Right ventricle myocardium superior (tissue), 1 donor: ENCODE measurements at places on chromosomes 5 and 9. TPM values are rescaled to one million over a fixed set of nuclear protein-coding genes. Genes with fewer than 3 reads are reported as not detected.

Gene PCDHB11
- total RNA-seq = 0.73 TPM

Gene FCN1
- 4.0 TPM for total RNA-seq

DNA sequence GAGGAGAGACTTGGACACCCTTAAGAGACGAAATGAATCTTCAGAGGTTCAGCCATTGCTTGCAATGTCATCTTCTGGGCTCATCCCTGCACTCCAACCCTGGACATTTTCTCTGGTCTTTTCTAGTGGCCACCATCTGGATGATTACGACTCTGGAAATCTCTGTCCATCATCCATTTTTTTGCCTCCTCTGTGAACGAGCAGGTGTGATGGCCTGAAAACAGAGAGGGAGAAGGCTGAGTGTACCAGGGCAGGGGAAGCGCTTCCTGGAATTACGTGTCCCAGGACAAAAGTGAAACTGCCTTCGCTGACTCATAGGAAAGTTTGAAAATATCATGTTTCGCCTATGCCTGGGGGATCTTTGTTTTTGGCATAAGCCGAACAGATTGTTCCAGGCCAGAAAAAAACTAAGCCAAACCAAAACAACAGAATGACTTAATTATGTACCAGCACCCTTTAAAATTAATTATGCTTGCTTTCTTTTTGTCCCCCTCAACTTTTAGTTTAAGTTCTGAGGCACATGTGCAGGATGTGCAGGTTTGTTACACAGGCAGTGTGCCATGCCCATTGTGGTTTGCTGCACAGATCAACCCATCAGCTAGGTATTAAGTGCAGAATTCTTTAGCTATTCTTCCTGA is 31.9 kb downstream of the ANKRD33B start:
- no peak for DNase-seq

DNA sequence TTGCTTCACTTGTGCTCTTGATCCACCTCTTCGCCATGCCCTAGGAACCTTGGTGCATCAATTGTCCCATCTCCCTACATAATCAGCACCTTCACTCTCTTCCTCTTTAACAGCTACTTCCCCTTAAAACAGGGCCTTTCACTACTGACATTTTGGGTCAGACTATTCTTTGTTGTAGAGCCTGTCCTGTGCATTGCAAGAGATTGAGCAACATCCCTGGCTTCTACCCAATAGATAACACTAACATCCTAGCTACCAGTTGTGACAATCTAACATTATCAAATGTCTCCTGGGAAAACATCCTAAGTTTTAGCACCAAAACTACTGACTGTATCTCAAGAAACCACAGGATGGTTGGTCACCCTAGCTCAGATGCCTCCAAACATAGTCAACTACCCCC is 854.3 kb upstream of the DMAC1 start:
- DNase-seq = no peak

DNA sequence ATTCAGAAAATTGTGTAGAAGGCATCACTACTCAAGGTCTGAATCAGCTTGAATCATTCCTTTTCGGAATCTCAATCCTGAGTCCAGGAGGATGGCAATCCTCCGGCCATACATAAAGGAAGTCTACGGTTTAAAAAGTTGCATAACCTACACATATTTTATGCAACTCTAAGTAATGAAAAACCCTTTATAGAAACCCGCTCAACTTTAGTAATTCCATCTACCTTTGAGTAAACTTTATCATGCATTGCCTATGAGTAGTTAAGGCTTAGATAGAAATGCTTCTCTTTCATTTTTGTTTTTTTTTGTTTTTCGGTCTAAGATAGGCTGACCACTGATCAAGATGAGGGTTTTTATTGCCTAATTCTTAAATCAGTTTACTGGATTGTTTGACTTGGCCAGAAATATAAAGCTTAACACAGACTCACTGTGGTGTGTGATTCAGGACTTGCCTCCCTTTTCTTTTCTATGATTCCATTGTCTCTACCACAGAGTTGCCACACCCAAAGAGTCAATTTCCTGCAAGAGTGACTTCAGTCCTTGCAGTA is 85.0 kb downstream of the LURAP1L start:
- DNase-seq = no peak

DNA sequence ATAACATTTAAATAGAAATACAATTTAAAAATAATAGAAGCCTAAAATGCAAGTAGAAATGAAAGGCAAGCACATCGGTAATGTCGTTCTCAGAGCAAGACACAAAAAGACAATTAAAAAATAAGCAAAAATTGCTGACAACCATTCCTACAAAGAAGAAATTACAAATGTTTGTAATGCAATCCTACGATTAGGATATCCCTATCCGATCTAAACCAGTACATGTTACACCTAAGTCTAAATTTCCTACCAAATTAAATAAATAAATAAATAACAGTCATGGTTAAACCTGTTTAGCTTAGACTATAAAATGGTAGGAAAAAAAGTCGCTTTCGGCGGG is 90.0 kb downstream of the ANXA2R start:
- DNase-seq = no peak
